NCI-H187 (cell line): ENCODE measurements at places on chromosomes 5 and 9.

DNA sequence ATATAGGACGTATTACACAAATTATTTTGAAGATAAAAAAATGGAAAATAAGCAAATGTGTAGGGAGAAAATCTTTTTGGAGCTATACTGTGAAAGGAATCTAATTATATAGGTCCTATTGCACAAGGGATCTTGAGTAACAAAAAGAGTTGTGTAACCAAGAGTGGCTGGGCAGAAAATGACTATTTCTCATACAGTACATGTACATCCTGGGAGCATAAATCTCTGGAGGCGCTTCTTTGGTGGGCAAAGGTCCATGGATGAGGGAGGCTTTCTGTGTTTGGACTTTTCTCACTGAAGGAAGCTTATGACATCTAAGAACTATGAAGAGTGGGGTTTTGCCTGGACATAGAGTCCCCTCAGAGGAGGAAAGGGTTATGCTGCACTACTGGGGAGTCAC lies 29.8 kb downstream of the ANKS6 start:
- no peak for DNase-seq

DNA sequence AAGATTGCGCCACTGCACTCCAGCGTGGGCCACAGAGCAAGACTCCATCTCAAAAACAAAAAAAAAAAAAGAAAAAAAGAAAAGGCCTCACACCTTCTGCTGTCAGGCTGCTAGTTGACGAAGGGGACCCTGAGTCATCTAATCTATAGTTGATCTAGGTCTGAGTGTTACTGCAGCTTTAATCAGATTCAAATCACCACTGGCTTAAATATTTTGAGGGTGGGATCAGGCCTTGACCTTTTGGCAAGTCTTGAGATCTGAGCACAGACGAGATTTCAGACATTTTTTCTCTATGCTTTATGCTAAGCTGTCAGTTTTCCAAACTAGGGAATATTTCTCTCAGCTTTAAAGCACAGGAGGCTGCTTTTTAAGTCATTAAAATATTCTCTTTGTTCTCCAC lies 240.9 kb downstream of the GLIS3 start:
- no peak for DNase-seq

DNA sequence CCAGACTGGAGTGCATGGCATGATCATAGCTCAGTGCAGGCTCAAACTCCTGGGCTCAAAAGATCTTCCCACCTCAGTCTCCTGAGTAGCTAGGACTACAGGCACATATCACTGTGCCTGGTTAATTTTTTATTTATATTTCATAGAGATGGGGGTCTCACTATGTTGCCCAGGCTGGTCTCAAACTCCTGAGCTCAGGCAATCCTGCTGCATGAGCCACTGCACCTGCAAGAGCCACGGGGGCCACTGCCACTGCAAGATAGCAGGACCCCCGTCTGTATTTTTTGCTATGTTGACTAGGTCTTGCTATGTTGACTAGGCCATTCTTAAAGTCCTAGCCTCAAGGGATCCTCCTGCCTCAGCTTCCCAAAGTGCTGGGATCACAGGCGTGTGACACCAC lies 6.5 kb downstream of the CYSTM1 start:
- DNase-seq = no peak

- no peak for DNase-seq
These were observed 16.8 kb downstream of the FAM78A start for GRCh38 chr9:131259432-131259898.

GRCh38 chr5:173321886-173322285 lies 6.3 kb downstream of the STC2 start:
- no peak for DNase-seq

- no peak for DNase-seq
These were observed 16.2 kb downstream of the GDNF start for GRCh38 chr5:37823433-37824152.

DNA sequence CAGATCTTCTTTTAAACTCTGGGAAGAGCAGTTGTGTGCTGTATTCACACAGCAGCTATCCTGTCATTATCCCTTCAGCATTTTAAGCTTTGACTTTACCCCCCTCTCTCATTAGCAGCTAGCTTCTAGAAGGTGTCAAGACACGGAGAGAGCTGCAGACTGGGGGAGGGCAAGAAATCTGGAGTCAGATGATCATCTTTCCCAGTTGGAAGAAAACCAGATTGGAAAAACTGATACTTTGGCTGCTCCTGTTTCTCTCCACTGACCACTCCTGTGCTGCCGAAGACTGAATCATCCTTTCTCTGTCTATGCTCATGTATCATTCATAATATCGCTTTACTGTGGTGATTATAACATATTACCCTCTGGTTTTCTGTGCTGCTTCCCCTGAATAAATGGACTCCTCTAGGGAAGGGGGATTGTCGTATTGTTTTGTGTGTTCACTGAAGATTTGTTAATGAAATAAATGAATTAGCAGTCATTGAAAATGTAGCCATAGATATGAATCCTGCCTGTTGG lies 75.1 kb downstream of the SH3GL2 start:
- DNase-seq = no peak

- no peak for DNase-seq
These were observed 16.2 kb downstream of the ANKS6 start for GRCh38 chr9:98780059-98780749.

GRCh38 chr5:159362220-159362619 lies 31.9 kb upstream of the IL12B start:
- no peak for DNase-seq

GRCh38 chr5:124755565-124755964 lies 9.1 kb upstream of the ZNF608 start:
- no peak for DNase-seq

GRCh38 chr5:76401801-76402250 lies 1.3 kb upstream of the IQGAP2 start:
- no peak for DNase-seq

DNA sequence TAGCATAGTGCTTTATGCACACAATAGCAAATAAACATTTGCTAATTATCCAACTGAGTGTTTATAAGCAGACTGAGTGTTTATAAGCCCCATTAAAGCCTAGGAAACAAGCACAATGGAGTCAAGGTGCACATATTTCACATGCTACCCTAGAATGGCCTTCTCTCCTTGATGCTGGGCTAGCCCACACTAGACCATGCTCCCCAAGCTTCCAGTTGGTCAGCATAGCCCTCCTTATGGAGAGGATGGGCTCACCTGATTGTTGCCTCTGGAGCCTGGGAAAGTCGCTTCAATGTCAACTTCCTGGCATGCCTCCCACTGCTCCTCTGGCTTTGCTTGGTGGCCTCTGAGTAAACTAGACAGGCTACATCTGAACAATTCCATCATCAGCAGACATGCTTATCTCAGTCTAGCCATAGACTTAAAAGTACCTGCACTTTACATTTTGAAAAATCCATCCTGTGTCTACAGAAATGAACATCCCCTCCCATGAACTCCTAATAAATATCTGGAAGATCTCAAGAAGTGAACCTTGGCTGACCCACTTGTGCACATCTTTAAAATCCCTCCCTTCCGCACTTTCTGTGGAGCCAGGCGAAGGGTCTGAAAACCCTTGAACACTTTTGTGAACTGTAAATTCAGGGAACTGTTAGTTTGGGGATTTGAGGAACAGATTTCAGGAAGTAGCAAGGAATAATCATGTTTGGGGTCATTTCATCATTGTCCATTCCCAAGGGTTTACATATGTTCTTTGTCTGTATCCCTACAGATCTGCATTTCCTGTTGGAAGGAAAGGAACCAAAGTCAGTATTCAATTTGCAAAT lies 486.6 kb downstream of the ARHGEF28 start:
- DNase-seq = no peak

GRCh38 chr5:90882448-90882847 lies 323.9 kb downstream of the ADGRV1 start:
- no peak for DNase-seq

- DNase-seq = no peak
These were observed 31.0 kb upstream of the SHISAL2B start for GRCh38 chr5:64659289-64659688.

GRCh38 chr5:122322801-122323548 lies 10.9 kb downstream of the SNCAIP start:
- DNase-seq = no peak

- DNase-seq = no peak
These were observed 59.1 kb downstream of the ABLIM3 start for GRCh38 chr5:149200355-149200754.

- no peak for DNase-seq
These were observed 19.9 kb upstream of the PLPP1 start for GRCh38 chr5:55554585-55555202.

- DNase-seq = no peak
These were observed 83.0 kb downstream of the SMC2 start for GRCh38 chr9:104177003-104177611.

GRCh38 chr9:92962846-92963245 lies 15.5 kb downstream of the FGD3 start:
- no peak for DNase-seq
